ENCODE measurements at places on chromosomes 4 and X. TPM values are rescaled to one million over a fixed set of nuclear protein-coding genes. Genes with fewer than 3 reads are reported as not detected.

Gene RPA4
- total RNA-seq: 0.18 TPM

Gene TKTL1
- total RNA-seq: 0.18 TPM

DNA sequence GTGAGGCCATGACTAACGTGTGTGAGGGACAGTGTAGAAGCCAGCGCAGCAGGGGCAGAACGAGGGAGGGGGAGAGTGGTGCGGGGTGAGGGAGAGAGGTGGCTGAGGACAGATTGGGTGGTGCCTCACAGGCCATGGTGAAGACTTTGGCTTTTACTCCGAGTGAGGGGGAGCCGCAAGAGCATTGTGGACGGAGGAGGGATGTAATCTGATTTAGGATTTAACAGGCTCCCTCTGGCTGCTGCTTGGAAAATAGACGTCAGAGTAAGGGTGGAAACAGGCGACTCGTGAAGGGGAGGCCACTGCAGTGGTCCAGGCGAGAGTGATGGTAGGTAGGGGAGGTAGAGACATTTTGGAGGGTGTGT is 13.0 kb downstream of the PPP1R3F start:
- H3K27me3 ChIP-seq: no peaks in the 10 kb centered on the region

GRCh38 chr4:106502106-106502699 is 133.6 kb upstream of the GIMD1 start:
- H3K27ac ChIP-seq: no peak overlapping the region
- H3K27me3 ChIP-seq: no peaks in the 10 kb centered on the region
- H3K36me3 ChIP-seq: no peaks in the 10 kb centered on the region
- no peak for DNase-seq

DNA sequence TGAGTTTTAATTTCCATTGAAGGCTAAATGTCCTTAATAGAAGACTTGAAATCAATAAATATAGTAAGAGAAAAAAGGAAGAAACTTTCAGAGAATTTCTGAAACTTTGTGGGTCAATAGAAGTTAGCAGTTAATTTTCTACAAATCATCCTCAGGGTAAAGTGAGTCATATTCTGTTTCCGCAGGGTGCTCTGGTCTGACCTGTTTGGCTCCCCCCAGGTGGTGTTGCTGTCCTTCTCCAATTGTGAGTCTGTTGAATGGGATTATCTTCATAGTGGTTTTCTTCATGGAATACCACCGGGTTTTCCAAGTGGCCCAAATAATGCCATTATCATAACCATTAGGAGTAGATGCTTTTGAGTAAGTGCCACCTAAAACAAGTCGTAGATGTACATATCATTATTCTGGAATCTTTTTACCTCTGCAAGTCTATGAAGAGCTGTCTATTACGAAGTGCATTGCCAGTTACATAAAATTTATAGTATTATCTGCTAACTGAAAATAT is 7.7 kb downstream of the FGG start:
- DNase-seq: no peak
- peaks cover 7% of the 10 kb centered on the region for H3K27me3 ChIP-seq
- no peaks in the 10 kb centered on the region for H3K36me3 ChIP-seq
- H3K4me1 ChIP-seq: no peaks in the 10 kb centered on the region

Data from CD8-positive, alpha-beta memory T cell (primary cell).